Melanocyte of skin (primary cell): ENCODE measurements at places on chromosomes 12 and 14. TPM values are rescaled to one million over a fixed set of nuclear protein-coding genes. Genes with fewer than 3 reads are reported as not detected.

Gene GALNT8
- total RNA-seq: not detected in 2 replicates

Gene ACOT4
- 4.8 and 5.5 TPM in 2 replicates for total RNA-seq

Gene ZNF140
- 13.1 and 22.5 TPM in 2 replicates for total RNA-seq

Gene MYBPC1
- not detected in 2 replicates for total RNA-seq

Gene GLS2
- not detected in 2 replicates for total RNA-seq

Gene ADAMTS20
- not detected in 2 replicates for total RNA-seq

Gene STX2
- 20.6 and 30.2 TPM in 2 replicates for total RNA-seq

Gene CHURC1
- total RNA-seq: 47.0 and 76.5 TPM in 2 replicates

Gene PELI2
- total RNA-seq: 9.0 and 11.7 TPM in 2 replicates

Gene ESRRB
- total RNA-seq: not detected in 2 replicates

Gene PSMC1
- 84.7 and 118 TPM in 2 replicates for total RNA-seq

Gene EML5
- 0.36 and 0.69 TPM in 2 replicates for total RNA-seq

Gene MYL2
- not detected in 2 replicates for total RNA-seq

Gene TSPAN11
- total RNA-seq: under 0.01 and 0.62 TPM in 2 replicates

Gene PIP4K2C
- 43.6 and 47.8 TPM in 2 replicates for total RNA-seq

Gene SPIC
- total RNA-seq: not detected in 2 replicates

Gene NCKAP5L
- 25.8 and 34.9 TPM in 2 replicates for total RNA-seq

Gene OTUB2
- 1.3 and 2.6 TPM in 2 replicates for total RNA-seq

Gene ADAM21
- total RNA-seq: 0.73 and 1.0 TPM in 2 replicates

Gene KERA
- not detected in 2 replicates for total RNA-seq

Gene PPM1H
- total RNA-seq: 57.8 and 77.8 TPM in 2 replicates

Gene SSPN
- 3.1 and 9.1 TPM in 2 replicates for total RNA-seq

Gene RNF212B
- 0.34 TPM in 1 of 2 replicates, not detected in the other for total RNA-seq

Gene GPHB5
- not detected in 2 replicates for total RNA-seq
